Progenitor cell of endocrine pancreas (in vitro differentiated cells): ENCODE measurements at places on chromosomes 1 and 21. TPM values are rescaled to one million over a fixed set of nuclear protein-coding genes. Genes with fewer than 3 reads are reported as not detected.

The CCDC30 gene
- 17.3 and 23.6 TPM in 2 replicates for total RNA-seq

The HCRTR1 gene
- total RNA-seq, result not detected in 2 replicates

The KIF26B gene
- 5.1 and 6.6 TPM in 2 replicates for total RNA-seq

The DNAI4 gene
- total RNA-seq, result 11.7 and 14.3 TPM in 2 replicates

The KRTAP12-2 gene
- not detected in 2 replicates for total RNA-seq

The TAS1R1 gene
- not detected in 2 replicates for total RNA-seq

The CFAP107 gene
- total RNA-seq, result 1.2 and 2.8 TPM in 2 replicates

The PODN gene
- 0.26 and 0.38 TPM in 2 replicates for total RNA-seq

The CLCA4 gene
- not detected in 2 replicates for total RNA-seq

The SPRR4 gene
- not detected in 2 replicates for total RNA-seq

The SLAMF9 gene
- not detected in 2 replicates for total RNA-seq

The ZNF678 gene
- 19.8 and 24.1 TPM in 2 replicates for total RNA-seq

The FAM131C gene
- total RNA-seq, result 1.2 and 1.6 TPM in 2 replicates

The SLC5A3 gene
- 22.7 and 23.3 TPM in 2 replicates for total RNA-seq

The KCNQ4 gene
- 0.67 and 0.73 TPM in 2 replicates for total RNA-seq

The S100A5 gene
- total RNA-seq, result not detected in 2 replicates

The HMCN1 gene
- 3.4 and 5.6 TPM in 2 replicates for total RNA-seq
